ENCODE measurements at places on chromosomes 6 and 20. TPM values are rescaled to one million over a fixed set of nuclear protein-coding genes. Genes with fewer than 3 reads are reported as not detected.

GRCh38 chr6:54802775-54803634 is 43.6 kb upstream of the FAM83B start:
- DNase-seq, result no peak

GRCh38 chr6:158894193-158894592 is 75.0 kb upstream of the EZR start:
- DNase-seq, result no peak

- no peak for DNase-seq
Measured at GRCh38 chr6:168355716-168356522, 36.3 kb upstream of the DACT2 start.

- DNase-seq, result peak; percentile 77
Measured at GRCh38 chr6:28943557-28944411, 20.0 kb upstream of the TRIM27 start.

DNA sequence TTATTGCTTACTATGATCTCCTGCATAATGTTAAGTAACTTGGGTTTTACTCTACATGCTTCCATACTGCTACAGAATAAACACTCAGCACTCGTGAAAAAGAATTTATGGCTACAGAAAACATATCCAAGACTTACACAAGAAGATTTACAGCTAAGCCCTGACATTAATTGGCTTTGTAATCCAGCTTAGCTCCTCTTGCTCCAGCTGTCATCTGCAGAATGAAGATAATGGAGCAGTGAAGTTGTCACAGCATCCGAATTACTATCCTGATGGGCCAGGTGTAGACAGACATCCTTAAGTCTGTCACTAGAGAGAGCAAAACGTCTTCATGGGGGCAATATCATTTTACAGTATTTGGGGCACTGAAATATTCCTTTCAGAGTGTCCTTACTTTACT is 155.3 kb downstream of the PRKN start:
- no peak for DNase-seq

DNA sequence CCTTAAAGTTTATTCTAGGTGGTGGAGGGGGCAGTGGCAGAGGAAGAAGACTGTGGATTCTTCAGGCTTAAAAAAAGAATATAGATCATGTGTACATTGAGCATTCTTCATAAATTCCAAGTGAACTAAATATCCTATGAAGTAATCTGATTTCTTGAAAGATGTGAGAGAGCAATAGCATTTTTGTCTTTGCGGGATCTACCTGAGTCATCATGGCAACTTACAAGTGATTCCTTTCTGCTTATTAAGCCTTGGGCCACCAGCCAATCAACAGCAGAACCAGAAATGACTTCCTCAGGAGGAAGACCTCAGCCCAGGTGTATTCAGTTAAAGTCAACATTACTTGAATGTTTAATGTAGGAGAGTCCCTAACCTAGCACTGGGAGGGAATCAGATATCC is 756.9 kb downstream of the TFAP2A start:
- DNase-seq, result no peak

DNA sequence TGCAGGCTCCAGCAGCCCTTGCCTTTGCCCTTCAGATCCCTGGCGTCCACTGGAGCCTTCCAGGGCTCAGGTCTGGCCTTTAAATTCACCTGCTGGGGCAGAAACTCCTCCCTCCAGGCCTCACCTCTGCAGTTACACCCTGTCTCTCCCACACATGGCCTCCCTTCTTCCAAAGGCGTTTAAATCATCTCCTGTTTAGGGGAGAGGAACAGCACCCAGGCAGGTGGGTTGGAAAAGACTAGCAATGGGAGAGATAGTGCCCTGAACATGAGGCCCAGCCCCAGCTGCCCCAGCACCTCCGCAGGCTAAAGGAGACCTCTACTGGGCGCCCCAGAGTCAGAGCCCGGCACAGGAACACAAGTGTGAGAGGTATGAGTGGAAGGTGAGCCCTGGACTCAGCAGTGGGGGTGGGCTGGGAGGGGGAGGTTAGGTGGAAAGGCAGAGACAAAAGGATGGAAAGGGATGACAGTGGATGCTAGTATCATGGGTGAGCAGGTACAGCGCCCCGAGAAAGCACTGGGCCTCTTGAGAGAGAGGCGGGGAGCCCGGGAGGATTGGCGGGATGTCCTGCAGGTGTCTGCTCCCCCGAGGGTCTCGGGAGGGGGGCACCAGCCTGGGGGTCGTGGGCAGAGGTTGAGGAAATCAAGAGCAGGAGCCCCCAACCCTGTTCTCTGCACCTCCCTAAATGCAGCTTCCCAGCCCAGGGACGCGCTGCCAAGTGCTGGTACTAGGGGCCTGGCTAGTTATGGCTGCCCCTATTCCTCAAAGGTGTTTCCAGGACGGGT is at the start of gene CST9:
TSS of gene CST9 (minus strand) at position 51 of the 785 bp plus-strand sequence. CDS start 53 bp downstream, outside the sequence.
- no peak for DNase-seq

GRCh38 chr6:33317669-33318425 is at the start of gene ZBTB22:
ZBTB22 (minus strand) TSS chr6:33317744; CDS start chr6:33316916, 828 bp downstream.
- DNase-seq, result peak; percentile 98

DNA sequence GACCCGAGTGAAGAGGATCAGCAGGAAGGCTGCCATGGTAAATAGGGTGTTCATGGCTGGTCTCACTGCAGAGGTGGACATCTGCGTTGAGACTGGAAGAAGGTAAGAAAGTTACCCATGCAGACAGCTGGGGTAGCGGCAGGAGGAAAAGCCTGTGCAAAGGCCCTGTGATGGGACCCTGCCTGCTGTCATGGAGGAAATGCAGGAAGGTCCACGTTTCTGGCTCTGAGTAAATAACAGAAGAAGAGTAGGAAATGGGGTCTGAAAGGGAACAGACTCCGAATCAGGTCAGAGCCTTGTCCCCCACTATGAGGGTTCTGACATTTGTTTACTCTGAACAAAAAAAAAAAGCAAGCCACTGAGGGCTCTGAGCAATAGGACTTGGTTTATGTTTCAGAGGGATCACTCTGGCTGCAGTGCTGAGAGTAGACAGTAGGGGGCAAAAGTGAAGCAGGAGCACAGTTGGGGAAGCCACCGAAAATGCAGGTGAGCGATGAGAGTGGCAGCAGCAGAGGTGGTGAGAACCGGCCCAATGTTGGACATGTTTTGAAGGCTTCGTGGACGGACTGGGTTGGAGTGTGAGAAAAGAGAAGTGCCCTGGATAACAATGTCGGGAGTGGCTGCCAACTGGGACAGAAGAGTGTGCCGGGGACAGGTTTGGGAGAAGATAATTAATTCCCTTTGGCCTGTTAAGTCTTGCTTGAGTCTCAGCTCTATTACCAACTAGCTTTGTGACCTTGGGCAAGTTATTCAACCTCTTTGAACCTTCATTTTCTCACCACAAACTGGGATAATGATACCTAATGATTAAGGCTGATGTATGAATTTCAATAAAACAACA is 57.9 kb upstream of the MAP7 start:
- DNase-seq, result peak; percentile 71

- DNase-seq, result no peak
Measured at GRCh38 chr20:19975436-19975799, 41.7 kb upstream of the NAA20 start.

DNA sequence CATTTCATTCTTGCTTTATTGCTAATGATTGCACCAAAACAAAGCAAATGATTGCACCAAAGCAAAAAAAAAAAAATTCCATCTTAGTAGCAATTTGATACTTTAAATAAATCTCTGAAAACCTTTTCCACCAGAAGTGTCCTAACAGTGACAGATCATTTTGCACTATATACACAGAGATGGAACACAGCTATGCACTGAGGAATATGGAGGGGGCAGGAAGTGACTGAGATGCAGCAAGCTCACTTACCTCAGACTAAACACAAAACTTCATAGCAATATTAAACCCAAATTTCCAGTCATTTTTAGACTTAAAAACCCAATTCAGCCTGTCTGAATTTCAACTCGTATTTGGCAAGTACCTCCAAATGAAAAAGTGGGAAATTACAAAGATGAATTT is 41.2 kb downstream of the HIVEP2 start:
- no peak for DNase-seq

DNA sequence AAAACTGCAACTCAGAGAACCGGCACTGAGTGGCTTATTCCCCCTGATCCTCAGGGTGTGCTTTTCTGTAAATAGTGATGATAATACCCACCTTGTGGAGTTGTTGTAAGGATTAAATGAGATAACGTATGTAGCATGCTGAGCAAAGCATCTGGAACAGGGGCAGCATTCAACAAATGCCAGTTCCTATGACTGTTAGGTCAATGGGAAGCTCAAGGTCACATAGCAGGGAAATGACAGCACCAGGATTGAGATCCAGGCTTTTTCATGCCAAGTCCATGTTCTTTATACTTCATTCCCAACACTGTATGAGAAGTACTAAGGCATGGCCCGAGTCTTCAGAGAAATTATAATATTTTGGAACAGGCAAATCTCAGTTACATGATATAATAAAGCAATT is 5.1 kb downstream of the RCAN2 start:
- DNase-seq, result no peak

GRCh38 chr6:117540670-117541069 is 58.2 kb downstream of the DCBLD1 start:
- no peak for DNase-seq

DNA sequence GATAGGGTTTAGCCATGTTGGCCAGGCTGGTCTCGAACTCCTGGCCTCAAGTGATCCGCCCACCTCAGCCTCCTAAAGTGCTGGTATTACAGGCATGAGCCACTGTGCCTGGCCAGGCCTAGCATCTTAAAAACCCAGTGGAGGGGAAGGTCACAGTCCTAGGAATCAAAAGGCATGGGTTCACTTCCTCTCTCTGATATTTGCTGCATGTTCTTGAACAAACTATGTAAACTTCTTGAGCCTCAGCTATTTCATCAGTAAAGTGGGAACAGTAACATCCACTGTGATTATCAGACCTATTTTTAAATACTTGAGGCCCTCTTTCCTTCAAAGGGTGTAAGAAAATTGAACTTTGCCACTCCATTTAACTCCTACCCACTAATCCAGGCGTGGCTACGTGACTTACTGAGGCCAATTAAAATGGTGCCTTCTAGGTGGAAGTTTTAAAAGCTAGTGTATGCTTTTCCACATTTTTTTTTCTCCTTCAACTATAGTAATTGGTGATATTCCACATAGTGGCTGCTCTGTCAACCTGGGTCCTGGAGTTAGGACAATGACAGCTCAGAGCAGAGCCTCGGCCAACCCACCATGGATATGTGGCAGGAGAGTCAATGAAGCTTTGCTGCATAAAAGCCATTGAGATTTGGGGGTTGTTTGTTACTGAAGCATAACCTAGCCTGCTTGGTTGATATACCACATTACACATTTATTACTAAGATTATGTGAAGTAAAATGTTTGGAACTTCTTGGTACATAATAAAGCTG is 32.2 kb upstream of the IER3 start:
- DNase-seq, result no peak

GRCh38 chr20:41110930-41111577 is 26.3 kb upstream of the PLCG1 start:
- DNase-seq, result no peak

DNA sequence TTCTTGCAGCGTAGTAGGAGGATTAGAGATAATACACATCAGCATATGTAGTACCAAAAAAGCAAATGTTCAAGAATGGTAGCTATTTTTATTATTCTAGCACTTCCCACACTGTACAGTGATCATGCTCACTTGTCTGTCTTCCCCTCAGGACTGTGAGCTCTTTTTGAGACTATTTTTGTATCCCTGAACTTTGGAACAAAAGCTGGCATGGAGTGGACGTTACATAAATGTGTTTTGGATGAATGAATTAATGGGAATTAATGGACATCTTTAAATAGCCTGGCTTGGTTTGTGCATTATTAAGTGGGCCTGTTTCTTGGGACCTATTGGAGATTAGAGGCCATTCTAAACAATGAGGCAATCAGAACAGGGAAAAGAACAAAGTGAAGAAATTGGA is 243.7 kb downstream of the CD83 start:
- DNase-seq, result no peak

DNA sequence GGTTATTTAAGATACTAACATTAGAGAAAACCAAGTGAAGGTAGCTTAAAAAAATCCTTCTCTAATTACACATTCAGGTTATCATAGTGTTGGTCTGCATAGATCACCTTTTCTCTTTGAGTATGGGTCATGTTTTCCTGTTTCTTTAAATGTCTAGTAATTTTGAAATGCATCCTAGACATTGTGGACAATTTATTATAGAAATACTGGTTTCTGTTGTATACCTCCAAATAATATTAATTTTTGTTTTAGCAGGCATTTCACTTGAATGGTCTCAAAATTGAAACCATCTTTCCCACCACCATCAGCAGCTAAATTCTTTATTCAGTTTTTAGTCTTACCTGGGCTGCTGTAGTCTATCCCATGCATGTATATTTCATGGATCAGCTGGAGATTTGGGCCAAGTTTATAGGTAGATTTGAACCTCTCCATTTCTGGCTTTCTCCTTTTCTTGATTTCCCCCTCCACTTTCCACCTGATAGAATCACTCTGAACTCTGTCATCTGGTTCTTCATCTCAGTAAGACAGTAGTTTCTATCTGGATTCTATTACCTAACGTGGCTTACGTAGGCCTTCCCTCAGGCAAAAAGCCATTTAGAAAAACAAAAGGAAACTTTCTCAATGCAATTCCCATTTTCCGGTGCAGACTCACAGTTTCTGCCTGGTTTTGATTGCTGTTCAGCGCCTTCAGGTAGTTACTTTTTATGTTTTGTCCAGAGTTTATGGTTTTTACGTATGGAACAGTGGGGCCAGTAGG is 52.3 kb downstream of the ZFAND3 start:
- no peak for DNase-seq

- DNase-seq, result no peak
Measured at GRCh38 chr6:92635553-92636153, 783.7 kb downstream of the EPHA7 start.

- DNase-seq, result no peak
Measured at GRCh38 chr20:18683839-18684238, 96.0 kb downstream of the DTD1 start.

GRCh38 chr20:60984666-60985065 is 267.4 kb upstream of the CDH4 start:
- DNase-seq, result no peak

DNA sequence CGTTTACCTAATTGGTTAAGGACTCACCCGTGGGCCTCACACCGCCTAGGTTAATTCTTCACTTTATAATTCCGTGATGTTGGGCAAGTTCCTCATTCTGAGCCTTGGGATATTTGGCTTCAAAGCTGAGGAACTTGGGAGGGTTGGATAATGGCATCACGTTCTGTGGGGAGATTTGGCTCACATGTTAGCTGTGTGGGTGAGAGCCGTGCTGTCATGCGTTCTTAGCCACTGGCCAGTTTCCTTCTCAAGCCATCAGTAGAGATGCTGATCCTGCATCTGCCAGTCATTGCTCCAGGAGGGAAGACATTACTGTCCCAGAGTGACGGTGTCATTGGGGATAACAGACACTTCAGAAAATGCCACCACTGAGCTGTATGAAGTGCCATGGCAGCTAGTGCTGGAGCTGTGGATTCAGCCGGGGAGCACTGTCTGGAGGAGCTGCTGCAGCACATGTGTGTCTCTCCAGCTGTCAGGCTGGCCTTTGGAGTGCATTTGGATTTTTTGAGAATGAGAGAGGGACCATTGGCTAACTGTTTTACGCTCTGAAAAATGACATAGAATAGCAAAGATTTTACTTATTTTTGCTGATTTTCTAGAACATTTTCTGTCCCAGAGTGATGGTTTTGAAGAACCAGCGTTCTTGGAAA is 16.5 kb downstream of the IGF2R start:
- no peak for DNase-seq

Gene LCA5
- total RNA-seq, result 2.4 TPM

Gene ZSCAN12
- total RNA-seq, result 8.4 TPM

Gene PHACTR1
- 15.4 TPM for total RNA-seq

Gene FAM209A
- total RNA-seq, result 0.70 TPM

Gene BPIFB2
- total RNA-seq, result not detected

Gene ADGRF5
- not detected for total RNA-seq

All from OCI-LY7 (cell line).